ENCODE measurements at places on chromosomes 1 and 21. TPM values are rescaled to one million over a fixed set of nuclear protein-coding genes. Genes with fewer than 3 reads are reported as not detected.

- no peak for DNase-seq
Measured at GRCh38 chr1:117093091-117093534, 28.4 kb downstream of the TRIM45 start.

PTAFR gene
- total RNA-seq = 0.25 TPM

GRCh38 chr21:42654913-42655795 lies 1.7 kb downstream of the PDE9A start:
- no peak for DNase-seq

DNA sequence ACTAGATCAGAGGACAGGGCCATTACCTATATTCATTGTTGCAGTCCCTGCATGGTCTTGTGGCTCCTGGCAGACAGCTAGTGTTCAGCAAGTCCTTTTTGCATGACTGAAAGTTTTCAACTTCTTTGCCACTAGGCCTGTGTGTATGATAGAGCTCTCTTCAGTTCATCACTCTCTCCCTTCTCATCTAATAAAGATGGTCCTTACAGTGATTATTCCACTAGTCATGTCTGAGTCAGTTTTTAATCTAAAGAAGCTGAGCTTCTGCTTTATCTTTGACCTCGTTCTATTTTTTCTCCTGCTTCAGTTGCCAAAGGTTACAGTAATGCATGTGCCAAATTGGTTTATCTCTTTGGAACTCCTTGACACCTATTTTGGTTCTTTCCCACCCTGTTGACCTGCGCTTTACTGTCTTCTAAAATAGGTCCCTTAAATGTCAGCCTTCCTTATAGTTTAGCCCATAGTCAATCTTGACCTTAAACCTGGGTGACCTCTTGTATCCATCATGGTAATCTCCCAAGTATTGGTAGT lies 6.4 kb downstream of the CXADR start:
- no peak for DNase-seq

DNA sequence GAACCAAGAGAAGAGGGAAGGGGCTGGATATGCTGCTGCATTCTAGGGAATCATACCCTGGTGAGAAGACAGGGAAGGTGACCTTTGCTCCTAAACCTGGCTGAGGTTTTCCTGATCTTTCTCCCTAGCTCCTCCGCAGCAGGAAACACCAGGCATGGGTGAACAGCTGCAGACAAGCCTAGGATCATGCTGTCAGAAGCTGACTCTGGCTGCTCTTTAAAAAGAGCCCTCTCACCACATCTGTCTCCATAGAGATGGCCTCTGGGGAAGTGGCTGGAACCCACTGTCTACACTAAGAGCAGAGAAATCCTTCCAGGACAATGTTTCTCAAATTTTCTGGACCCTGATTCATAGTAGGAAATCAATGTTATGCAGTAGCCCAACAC lies 57.6 kb downstream of the CD34 start:
- no peak for DNase-seq

DNA sequence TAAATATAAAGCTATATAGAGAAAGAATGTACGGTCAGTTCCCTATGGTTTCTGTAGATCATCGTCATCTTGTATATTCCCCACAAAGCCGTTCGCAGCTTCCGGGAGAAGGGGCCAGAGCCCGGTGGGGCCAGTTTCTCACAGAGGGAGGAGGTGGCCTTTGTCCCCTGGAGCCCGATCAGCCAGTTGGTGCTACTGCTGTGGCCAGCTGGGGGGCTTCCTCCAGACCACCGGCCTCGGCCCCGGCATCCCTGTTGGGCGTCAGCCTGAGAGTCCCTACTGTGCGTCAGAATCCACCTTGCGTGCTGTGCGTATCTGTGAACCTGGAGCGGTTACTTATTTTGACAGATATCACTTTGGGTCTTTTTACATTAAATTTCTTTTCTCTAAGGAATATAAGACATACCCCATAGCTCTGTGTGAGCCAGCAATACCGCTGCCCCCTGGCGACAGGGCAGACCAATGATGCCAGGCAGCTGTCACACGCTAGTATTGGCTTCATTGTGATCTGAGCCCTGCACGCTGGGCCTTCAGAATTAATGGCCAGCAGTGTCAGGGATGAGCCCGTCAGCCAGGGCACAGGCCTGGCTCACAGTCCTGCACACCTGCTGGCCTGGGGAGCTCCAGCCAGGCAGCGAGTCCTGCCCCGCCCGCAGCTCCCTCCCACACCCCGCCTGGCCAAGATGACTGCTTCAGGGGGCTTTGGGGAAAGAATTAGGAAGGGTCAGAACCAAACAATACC lies 145.9 kb downstream of the PGBD5 start:
- no peak for DNase-seq

- no peak for DNase-seq
Measured at GRCh38 chr1:18948048-18948912, 8.2 kb downstream of the IFFO2 start.

- no peak for DNase-seq
Measured at GRCh38 chr1:92886886-92887419, 55.1 kb downstream of the RPL5 start.

Measured in neural crest cell (in vitro differentiated cells).